NCI-H2227 treated with DMSO at 0.1 percent for 48 hours (cell line): ENCODE measurements at places on chromosomes 2 and 18.

DNA sequence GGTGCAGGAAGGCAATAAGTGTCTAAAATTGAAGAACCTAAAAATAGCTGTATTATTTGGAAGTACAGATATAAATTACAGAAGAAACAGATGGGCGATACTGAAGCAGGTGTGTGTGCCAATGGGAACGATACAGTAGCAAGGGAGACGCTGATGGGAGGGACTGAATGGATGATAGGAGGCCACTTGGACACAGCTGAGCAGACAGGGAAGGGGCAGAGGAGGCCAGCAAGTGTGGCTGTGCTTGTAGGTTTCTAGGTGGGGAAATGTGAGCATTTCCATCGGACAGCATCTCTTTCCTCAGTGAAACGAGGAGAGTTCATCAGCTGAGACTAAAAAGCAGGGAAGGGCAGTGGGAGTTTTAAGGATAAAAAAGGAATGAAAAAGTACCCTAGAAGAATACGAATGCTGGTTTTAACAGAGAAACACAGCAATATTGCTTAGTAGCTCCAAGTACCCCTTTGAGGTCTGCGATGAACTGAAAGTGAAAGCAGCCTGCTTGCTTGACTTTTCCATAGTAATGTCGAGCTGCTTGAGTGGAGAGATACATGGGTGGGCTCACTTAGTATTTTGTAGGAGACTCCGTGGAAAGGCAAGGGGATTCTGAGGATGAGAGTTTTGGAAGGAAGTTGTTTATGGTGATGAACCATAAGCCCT, 91.7 kb upstream of the EPC2 start:
- peak; percentile 69 for DNase-seq

DNA sequence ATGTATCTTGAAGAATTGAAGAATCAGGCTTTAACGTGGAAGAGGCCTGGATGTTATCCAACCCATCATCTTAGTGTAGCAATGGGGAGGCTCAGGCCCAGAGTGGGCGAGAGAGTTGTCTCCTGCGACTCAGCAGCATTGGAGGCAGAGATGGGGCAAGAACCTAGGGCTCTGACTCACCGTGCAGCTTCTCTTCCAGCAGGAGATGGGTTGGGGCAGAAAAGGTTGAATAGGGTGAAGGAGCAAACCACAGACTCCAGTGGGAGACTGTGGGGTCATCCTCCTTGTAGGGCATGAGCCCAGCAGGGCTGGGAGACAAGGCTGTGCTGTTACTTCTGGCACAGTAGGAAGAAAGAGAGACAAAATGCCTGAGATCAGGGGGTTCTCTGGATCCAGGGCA, 1.4 kb downstream of the IL36RN start:
- no peak for DNase-seq

- DNase-seq, result no peak
These were observed 167.6 kb downstream of the RND3 start for GRCh38 chr2:150319658-150320555.

DNA sequence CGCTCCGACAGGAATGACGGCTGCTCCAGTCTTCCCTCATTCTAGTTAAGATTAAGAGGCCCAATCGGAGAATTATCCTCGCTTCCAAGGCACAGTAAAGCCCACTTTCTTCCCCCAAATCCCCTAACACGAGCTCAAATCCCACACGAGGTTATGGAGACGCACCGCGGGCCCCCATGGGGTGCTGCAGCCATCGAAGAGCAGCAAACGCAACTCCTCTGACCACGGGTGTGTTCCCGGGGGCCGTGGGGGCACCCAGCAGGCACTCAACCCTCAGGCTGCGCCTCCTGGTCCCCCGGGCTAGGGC, 446 bp downstream of the COPS9 start:
- DNase-seq, result no peak

DNA sequence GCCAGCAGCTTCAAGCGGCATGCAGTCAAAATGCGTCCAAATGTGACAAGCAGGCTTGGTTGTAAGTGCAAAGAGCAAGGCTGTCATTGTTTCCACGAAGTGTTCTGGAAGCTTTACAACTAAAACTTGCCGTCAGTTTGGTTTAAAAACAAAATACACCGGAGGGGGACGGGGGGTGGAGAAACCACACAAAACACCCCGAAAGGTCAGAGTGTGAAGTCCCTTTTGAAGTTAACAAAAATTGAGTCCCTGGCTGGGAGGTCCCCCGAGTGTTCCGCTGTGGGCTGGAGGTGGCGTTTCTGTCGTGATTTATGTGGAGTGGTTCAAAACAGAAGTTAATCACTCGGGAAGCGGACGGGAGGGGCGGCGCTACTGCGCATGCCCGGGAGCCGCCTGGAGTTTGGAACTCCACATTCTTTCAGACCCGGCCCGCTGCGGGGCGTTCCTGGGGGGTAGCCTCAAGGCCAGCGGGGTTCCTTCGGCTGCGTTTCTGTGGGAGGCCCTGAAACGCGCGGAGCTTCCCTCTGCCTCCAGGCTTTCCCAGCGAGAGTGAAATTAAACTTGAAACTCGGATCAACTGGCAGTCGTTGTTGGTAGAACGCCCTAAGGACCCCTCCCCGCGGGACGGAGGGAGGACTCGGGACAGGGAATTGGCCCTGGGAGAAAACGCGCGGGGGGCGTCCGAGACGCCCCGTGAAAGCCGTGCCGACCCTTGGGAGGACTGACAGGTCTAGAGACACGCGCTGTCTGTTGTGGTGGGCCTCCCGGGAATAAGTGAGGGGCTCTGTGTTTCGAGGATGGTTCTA, 1.4 kb downstream of the TGIF1 start:
- no peak for DNase-seq

- no peak for DNase-seq
These were observed 1231.2 kb upstream of the CELF4 start for GRCh38 chr18:38796762-38797161.

DNA sequence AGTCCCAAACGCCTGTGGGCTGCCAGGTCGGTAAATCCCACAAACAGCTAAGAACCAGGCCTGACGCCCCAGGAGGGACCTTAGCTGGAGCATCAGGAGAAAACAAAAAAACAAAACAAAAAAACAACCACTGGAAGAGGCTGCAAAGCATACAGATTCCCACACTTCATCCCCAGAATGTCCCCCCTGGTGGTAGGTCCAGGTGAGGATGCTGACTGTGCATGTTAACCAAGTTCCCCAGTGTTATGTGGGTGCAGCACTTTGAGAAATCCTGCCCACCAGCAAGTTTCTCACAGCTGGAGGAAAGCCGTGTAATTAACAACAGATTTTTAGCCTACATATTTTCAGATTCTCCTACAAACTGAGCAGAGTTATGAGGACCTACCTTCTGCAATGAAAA, 15.1 kb downstream of the ST3GAL5 start:
- DNase-seq, result no peak

- no peak for DNase-seq
These were observed 19.3 kb downstream of the ALPK2 start for GRCh38 chr18:58609536-58609993.

DNA sequence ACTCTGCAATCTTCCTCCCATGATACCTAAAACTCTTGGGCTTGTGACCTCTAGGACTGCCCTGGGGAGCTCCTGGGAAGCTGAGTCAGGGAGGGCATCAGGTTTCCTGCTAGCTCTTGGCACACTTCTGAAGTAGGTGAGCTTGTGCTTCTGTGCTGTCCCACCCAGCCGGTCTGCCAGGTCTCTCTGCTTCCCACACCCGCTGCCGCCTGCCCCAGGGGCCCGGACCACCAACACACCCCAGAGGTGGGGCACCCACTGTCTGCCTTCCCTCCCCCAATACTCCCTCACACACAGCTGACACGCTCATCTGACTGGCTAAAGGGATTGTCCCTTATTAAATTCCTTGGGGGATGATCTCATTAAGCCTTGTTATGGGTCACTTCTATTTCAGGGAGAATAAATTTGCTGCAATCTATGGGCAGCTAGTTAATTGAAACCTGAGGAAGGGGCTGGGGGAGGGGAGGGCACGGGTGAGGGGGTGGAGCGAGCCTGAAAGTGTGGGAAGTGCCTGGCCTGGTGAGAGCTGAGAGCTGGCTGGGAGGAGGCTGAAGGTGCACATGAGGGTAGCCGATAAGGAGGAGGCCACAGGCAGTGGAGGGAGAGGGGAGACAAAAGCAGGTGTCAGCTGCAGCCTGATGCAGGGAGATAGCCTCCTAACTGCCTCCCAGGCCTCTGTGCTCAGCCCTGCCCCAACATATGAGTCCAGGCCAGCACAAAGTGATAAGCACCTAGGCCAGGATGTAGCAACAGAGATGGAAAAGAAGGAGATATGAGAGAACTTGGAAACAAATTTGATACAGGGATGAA, 48.8 kb downstream of the HAUS1 start:
- DNase-seq, result no peak

- DNase-seq, result no peak
These were observed 61.3 kb downstream of the ACAA2 start for GRCh38 chr18:49752095-49752457.

DNA sequence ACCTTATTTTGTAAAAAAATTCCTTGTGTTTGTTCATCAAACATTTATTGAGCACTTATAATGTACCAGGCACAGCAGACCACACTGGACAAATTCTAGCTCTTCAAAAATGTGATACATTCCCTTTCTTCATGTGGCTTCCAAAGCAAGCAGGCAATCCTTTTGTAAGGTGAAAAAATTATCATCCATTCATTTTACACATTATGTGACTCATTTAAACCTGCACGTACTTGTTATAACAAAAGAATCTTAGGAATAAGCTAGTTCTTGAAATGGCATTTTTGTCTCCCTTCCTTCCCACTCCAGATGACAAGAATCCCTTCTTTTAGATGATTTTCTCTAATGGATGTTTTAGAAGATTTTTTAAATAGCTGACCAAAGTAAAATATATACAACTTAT, 104.6 kb downstream of the KLF7 start:
- no peak for DNase-seq

DNA sequence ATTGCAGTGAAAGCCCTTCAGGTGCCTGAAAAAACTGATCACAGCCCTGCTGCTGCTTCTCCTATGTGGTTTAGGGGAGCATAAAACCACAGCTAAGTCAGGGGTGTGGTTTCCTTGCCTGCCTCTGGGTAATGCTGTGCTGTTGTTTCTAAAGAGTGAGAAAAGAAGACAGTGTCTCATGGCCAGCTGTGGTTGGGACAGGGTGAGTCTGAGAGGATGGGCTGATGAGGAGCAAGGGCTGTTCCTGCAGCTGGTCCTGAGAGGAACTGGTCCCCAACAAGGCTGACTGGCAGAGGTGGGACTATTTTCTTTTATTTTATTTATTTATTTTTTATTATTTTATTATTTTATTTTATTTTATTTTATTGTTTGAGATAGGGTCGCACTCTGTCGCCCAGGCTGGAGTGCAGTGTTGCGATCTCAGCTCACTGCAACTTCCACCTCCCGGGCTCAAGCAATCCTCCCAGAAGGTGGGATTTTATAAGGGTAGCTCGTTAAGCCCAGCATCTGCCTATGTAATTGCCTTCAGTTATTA, 236.7 kb downstream of the FHOD3 start:
- DNase-seq, result no peak

DNA sequence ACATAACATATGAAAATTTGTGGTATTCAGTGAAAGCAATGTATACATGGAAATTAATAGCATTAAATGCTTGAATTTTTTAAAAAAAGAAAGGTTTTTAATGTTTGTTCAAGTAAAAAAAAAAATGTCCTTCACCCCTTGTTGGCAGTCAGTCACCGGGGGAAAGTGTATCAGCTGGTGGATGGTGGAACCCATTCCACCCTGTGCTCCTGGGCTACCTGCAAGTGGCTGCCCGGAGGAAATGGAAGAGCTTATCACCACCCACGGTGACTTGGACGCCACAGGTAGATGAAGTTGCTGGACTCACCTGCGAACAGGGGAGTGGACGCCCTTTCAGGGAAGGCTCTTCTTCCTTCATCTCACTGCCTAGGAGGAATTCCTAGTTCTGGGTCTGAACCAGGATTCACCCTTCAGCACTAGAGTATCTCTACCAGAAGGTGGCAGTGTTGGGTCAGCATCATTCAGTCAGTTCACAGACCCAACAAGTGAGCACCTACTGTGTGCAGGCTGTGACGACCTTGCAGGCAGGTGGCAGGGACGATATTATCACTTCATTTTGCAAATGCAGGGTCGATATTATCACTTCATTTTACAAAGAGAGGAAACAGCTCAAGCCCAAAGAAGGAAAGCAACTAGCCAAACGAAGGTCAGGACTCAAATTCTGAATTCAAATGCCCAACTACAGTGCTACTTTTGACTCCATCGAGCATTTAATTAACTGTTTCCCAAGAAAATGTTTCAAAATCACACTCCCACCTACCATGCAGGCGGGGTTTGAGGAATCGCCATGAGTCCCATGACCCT, 35.8 kb downstream of the CIB4 start:
- DNase-seq, result peak; percentile 43

DNA sequence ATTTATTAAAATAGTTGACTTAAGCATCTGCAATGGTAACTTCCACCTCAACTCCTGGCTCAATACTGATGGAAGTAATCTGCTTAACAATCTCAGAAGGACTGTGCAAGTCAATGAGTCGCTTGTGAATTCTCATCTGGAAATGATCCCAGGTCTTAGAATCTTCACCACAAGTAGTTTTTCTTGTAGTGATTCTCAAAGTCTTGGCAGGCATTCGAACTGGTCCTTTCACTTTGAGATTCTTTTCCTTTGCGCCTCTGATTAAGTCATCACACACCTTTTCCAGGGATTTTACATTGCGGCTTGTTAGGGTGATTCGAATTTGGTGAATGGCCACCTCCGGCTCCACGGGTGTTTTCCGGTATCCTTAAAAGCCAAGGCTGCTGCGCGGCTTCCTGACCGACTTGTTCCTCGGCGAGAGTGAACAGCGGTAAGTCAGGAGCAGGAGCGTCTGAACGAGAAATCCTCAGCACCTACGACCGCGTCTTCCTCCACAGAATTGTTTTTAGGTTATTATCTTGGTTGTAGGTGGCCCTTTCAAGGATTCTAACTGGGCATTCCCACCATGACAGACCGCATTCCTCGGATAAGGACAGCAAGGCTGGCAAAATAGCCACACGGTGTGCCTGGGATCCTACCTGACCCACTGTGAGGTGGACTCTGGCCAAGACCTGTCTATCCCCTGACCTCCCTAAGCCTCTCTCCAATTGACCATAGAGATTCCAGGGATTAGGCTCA, 23.8 kb upstream of the SLC20A1 start:
- no peak for DNase-seq

DNA sequence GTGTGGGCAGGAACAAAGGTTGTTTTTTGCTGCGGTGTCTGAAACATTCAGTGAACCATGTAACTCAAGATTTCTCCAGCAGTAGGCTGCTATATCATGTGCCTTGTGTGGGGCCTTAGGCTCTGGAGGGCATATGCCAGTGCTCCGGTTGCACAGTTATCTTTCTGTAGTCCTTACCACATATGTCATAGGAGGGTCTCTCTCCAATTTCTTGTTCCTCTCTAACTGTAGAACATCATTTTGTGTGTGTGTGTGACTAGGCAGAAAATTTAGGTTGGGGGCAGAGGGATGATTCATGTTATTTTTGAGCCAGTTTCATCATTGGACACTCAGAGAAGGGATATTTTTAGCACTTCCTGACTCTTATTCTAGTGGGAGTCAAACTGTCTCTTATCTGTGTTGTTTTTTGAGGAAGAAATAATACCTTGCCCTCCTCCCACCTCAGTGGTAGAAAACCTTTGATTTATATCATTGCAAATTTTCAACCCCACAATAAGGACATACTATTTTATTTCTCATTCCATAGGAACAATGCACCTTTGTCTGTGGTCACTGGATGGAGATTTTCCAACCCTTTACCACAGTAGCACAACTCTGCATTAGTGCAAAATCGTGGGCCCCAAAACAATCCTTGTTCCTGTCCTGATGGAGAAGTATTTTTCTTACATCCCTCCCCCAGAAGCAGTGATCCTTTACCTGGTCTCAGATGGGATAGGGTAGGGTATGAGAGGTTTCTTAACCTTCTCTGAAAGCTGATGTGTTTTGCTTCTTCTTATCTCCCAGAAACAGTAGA, 113.9 kb downstream of the CCDC74A start:
- DNase-seq, result peak; percentile 49
